ENCODE measurements at places on chromosomes 7 and 10.

- DNase-seq: no peak
These were observed 117.0 kb upstream of the NEBL start for GRCh38 chr10:21014141-21014540.

- DNase-seq: no peak
These were observed 408.8 kb upstream of the FZD8 start for GRCh38 chr10:36050763-36051499.

- DNase-seq: no peak
These were observed 20.8 kb downstream of the AUTS2 start for GRCh38 chr7:69619054-69619453.

DNA sequence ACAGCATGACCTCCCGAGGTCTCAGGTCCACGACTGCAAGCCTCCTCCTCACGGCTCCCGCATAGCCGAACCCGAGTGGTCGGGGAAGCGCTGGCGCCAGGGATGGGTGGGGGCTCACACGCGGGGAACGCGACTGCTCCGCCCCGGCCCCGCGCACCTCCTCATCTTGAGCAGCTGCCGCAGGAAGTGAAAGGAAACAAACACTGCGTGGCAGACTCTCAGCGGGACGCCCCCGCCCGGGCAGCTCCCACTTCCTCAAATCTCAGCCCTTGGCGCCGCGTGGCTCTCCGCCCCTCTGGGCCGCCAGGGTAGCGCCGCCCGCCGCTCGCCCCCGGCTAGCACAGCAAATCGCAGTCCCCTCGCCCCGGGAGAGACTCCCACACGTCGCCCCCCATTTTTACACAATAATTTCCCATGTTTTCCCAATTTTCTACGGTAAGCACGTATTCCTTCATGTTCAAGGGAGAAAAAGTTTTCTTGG is at the start of gene TMEM243:
TMEM243 (minus strand) TSS at position 188 of the 481 bp plus-strand sequence. CDS start 229 bp downstream, outside the sequence.
- peak; percentile 47 for DNase-seq

DNA sequence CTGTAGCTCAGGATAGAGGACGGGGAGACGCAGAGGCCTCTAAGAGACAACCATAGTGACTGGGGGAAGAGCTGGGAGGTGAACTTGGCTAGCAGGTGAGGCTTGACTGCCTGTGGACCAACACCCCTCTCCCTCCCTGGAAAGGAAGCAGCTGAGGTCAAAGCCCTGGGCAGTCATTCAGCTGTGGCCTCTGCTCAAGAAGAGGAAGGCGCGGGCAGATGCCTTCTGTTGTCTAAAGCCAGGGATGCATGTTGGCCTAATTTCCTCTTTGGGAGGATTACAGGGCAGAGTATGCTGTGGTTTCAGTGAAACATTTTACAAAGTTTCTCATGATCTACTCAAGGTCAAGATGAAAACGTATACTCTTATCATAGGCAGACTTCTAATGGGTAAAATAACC is 327.1 kb downstream of the PRPF18 start:
- no peak for DNase-seq

GRCh38 chr10:107924458-107924857 is 760.0 kb upstream of the SORCS1 start:
- no peak for DNase-seq

DNA sequence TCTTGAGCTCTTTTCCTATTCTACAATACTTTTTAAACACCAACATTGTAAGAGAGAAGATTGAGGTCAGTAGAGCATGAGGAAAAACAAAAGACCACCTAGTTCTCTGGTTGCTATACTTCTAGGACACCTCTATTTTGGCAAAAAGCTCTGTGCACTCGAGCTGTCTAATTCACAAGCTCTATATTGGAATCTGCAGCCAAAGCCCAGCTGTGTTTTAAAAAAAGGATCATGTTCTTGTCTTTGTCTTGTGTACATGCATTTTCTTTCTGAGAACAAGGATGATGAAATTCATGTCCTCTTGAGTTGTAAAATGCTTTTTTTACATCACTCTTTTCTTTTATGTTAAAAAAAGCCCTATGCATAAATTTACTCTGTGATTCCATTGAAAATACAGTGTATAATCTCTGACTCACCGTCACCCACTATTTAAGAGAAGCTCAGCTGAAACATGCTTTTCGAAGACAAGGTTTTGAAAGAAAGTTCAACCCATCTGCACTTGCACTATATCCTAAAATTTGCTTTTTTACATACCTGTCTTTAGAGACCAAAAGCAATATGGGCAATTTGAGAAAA is 215.5 kb upstream of the VSTM2A start:
- no peak for DNase-seq

DNA sequence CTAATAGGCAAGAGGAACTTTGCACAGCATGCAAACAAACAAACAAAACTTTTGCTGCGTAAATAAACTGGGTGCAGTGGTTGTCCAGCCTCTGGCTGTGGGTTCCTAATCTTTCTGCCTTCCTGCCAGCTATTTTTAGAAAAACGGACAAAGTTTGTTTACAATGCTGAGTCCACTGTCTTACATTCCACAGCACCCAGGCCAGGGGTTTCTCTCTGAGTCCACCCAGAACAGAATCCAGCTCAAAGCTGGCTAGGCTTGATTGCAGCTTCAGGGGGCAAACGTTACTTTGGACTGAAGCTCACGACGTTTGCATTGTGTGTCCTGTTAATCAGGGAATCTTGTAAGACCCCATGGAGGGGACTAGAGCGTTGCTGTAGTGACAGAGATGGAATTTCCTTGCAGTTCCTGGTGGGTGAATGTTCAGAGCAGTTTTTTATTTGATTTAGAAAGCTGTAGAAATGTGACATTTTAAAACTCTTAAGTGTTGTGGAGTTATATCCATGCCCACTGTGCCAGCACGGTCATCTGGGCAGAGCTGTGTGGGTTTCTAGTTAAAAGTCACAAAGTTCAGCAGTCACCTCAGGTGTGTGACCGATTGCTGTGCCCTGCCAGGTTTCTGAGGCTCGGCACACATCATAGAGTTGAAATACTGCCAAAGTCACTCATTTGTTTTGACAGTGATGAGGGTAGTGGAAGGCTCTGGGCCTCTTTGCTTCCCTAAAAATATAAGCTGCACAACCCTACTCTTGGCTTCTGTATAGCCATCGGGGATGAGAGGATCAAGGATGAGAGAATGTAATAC is 247.0 kb downstream of the STK31 start:
- no peak for DNase-seq

DNA sequence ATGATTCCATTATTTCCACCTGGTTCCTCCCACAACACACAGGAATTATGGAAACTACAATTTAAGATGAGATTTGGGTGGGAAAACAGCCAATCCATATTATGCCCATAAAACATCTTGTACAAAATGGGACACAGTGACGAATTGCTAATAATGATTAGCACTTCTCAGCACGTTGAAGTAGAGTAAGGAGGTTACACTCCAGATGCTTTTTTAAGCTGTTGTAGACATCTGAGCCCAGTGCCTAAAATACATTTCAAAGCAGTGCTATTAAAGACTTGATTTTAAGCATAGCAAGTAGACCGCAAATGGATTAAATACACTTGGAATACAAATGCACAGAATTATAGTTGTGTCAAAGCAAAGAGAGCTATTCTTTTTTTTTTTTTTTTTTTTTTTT is 105.9 kb downstream of the AASS start:
- DNase-seq: peak; percentile 64

- DNase-seq: no peak
These were observed 52.9 kb downstream of the PFKFB3 start for GRCh38 chr10:6255548-6256061.

GRCh38 chr7:25852211-25852938 is 299.6 kb upstream of the NFE2L3 start:
- no peak for DNase-seq

DNA sequence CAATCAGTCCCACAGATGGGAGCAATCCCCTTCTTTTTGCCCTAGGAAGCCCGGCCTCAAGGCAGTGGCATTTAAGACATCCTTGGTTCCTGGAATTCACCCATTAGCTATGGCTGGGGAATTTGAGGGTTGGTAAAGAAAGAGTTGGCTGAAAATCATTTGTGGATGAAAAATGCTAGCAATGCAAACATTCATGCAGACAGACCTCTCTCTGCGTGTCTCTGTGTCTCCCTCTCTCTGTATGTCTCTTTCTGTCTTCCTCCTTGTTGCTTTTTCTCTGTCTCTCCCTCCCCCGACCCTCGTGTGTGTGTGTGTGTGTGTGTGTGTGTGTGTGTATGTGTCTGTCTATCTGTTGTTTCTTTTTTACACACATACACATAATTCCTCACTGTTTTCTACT is 19.4 kb downstream of the LDB3 start:
- no peak for DNase-seq

DNA sequence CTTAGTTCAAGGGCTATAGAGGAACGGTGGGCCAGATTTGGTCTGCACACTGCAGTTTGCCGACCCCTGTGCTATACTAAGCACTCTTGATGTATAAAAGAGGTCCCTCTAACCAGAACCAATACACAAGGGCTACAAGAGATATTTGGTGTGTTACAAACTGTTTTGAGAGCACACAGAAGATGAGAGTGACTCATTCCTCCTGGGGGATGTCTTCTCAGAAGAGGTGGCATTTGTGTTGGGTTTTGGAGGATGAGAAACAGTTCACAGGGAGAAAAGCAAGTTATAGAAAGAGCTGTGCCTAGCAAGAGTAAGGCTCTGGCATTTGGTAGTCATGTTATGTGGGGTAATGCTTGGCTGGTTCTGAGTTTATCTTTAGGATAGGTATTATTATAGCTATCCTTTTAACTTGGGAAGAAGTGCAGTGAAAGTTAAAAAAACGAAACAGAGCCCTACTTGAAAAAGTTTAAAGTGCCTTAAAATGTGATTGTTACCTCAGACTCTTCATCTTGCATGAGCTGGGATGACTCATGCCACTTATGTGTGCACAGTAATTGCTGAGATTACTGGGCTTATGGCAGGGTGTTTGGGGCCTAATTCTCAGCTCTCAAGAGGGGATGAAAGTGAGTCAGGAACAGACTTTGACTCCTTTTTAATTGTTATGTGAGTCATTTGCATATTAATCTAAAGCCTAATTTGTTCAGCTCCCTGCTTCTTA is 160.4 kb downstream of the KIF20B start:
- DNase-seq: peak; percentile 76

GRCh38 chr10:90227217-90227656 is 525.8 kb downstream of the KIF20B start:
- no peak for DNase-seq

GRCh38 chr10:78260141-78260540 is 226.5 kb downstream of the RPS24 start:
- no peak for DNase-seq

DNA sequence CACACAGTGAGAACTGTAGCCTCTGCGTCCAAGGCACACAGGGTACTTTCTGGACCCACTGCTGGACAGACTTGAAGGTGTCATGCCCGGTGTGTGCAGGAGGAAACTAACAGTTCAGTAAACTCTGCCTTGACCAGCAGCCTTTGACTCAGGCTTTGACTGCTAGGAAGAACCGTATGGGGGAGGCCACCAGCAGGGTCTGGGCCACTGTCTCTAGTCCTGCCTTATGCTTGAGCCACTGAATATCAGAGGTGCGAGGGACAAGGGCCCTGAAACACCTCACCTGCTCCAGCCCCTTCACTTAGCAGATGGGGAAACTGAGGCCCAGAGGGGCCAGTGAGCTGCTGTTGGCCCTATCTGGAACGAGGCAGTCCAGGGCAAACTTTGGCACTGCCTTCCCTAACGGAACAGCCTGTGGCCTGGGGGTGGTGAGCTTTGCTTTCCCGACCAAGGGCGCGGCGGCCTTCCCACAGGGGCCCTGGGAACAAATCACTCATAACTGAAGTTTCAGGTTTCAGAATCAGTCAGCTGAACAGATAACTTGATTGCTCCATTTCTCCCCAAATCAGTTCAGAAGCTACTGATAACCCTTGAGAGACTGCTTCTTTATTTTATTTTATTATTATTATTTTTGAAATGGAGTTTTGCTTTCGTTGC is 130.0 kb downstream of the FAM53B start:
- no peak for DNase-seq

GRCh38 chr7:6271060-6271658 is 1.3 kb downstream of the CYTH3 start:
- peak; percentile 61 for DNase-seq

GRCh38 chr10:132904181-132904813 is 38.1 kb downstream of the CFAP46 start:
- no peak for DNase-seq

DNA sequence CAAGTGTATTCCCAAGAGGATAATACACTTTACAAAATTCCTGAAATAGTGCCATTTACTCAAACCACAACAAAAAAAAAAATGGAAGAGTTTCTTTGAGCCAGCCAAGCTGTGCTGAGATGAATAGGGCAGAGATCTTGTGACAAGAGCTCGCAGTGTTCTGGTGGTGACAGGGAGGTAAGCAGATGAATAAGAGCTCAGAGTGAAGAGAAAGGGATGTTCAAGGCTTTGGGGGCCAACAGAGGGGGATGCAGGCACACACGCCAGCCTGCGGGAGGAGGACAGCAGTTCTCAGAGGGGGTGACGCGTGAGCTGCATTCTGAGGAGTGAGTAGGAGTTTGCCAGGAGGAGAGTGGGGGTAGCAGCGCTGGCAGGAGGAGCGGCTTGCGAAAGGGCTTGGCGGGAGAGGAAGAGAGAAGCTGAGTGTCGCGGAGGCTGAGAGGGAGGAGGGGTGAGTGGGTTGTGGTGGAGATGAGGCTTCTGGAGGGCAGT is 194.4 kb upstream of the IMMP2L start:
- no peak for DNase-seq

GRCh38 chr10:75851580-75852345 is 420.3 kb downstream of the LRMDA start:
- no peak for DNase-seq

GRCh38 chr10:53898532-53898931 is 902.5 kb downstream of the PCDH15 start:
- no peak for DNase-seq

DNA sequence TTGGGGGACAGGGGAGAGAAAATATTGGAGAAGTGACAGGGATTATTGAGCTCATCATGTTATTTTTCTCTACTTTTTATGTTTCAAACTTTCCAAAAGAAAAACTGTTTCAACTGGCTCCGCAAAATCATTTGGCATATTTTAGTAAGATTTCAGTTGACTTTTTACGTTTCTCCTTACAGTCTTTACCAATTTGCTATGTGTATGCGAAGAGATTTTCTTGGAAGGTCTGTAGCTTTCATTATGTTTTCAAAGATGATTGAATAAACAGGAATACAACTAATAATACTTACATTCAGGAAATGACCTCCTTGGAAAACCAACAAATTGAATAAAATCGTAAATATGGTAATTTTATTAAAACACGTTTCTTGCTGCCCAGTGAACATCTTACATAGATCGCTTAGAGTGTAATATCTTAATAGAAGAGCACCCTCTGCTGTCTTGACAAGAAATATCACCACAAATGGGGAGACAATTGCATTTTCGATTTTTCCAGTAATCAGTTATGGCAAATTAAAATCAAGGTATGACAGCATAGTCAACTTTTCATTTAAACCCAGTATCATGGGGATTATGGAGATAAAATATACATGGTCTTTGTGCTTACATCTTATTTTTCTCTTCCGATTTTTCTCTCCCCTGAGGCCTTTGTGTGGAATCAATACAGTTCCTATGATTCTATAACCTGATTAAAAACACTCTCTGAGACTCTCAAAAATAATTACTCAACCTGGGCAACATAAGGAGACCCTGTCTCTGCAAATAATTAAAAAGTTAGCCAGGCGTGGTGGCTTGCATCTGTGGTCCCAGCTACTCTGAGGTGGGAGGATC is 43.1 kb downstream of the MBL2 start:
- DNase-seq: no peak

Data from NCI-H524 (cell line).